ENCODE measurements at places on chromosomes 2 and 18. TPM values are rescaled to one million over a fixed set of nuclear protein-coding genes. Genes with fewer than 3 reads are reported as not detected.

The DSC3 gene
- 0.31 TPM for total RNA-seq

The FOXD4L1 gene
- 0.63 TPM for total RNA-seq

The RND3 gene
- total RNA-seq = 152 TPM

The ADAM23 gene
- 37.2 TPM for total RNA-seq

The ANKRD62 gene
- total RNA-seq = 0.63 TPM

The ITPRIPL1 gene
- 4.7 TPM for total RNA-seq

The DAPL1 gene
- total RNA-seq = not detected
